ENCODE measurements at places on chromosomes 11 and 22. TPM values are rescaled to one million over a fixed set of nuclear protein-coding genes. Genes with fewer than 3 reads are reported as not detected.

CDON gene
- total RNA-seq: 0.83 TPM

OR10G4 gene
- total RNA-seq: not detected

BIK gene
- 0.29 TPM for total RNA-seq

OR56A1 gene
- not detected for total RNA-seq

CTR9 gene
- total RNA-seq: 44.4 TPM

LRP4 gene
- total RNA-seq: not detected

KLHDC7B gene
- total RNA-seq: 12.6 TPM

CRELD2 gene
- 97.2 TPM for total RNA-seq

KRTAP5-11 gene
- not detected for total RNA-seq

OR10V1 gene
- total RNA-seq: not detected

OR8I2 gene
- not detected for total RNA-seq

CD3G gene
- total RNA-seq: 223 TPM

BAD gene
- total RNA-seq: 40.9 TPM

All from T-helper 1 cell treated with Interleukin-12 subunit alpha and Interleukin-12 subunit beta and Interleukin-4 antibody, amounts not matched to agents 30 ng/mL and 1 ng/mL, for 36 hours (primary cell).